Sigmoid colon (tissue), 7 donors: ENCODE measurements at places on chromosomes 6 and 20. TPM values are rescaled to one million over a fixed set of nuclear protein-coding genes. Genes with fewer than 3 reads are reported as not detected.

DNA sequence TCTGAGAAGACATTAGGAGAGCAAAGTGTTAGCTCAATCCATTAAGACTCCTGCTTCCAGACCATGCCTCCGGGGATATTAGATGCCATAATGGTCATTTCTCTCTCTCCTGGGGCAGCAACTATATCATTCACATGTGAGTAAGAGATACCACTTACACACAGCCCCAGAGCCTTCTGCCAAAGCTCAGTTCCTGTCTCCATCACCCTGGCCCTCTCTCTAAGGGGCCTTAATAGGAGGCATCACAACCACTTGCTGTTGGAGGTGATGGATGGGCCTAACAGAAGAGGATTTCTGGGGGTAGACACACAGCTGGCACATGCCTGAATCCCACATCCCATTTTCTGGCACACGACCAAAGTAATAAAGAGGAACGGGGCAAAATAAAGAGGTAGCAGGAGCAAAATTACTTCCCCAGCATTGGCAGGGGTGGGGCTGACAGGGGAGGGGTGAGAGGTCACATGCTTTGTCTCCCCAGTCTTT lies 34.0 kb upstream of the VSTM2L start:
- no peaks in the 10 kb centered on the region for H3K36me3 ChIP-seq
- no peaks in the 10 kb centered on the region for H3K4me1 ChIP-seq
- no peak overlapping the region for H3K4me3 ChIP-seq
- no peaks in the 10 kb centered on the region for H3K27me3 ChIP-seq
- H3K27ac ChIP-seq: peak overlapping the region; percentile 83
- no peak for DNase-seq

Gene CRISP1
- total RNA-seq: not detected

Gene LY6G6F
- not detected for total RNA-seq

GRCh38 chr6:21429291-21429690 lies 164.3 kb upstream of the SOX4 start:
- no peak overlapping the region for H3K27ac ChIP-seq
- no peaks in the 10 kb centered on the region for H3K27me3 ChIP-seq
- no peaks in the 10 kb centered on the region for H3K4me1 ChIP-seq
- no peak overlapping the region for H3K4me3 ChIP-seq
- H3K36me3 ChIP-seq: no peaks in the 10 kb centered on the region
